Stimulated activated CD4-positive, alpha-beta T cell treated with anti-CD3 and anti-CD28 coated beads, Interleukin-2, amount 100 ng/mL, for 24 hours (primary cell): ENCODE measurements at places on chromosomes 3 and 15.
A peak's percentile ranks its signal among the peaks of the same experiment; 100 is the strongest.

DNA sequence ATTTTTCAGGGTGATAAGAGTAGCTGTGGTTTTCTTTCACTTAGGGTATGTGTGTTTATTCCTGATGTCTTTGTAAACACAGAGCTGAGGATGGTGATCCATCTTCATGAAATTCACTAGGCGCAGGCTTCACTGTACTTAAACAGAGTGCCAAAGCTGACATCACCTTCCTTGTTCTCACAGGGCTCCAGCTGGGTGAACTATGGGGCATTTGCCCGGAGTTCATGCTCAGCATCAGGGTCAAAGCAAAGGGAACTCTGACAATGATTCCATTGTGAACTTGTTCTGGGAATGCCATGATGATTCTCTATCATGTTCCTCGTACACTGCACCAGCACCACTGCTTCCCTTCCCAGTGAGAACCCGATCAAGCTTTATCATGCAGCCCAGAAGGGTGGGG lies 184.8 kb upstream of the P2RY1 start:
- no peak for DNase-seq

GRCh38 chr3:184524981-184525336 lies 36.6 kb upstream of the EPHB3 start:
- no peak for DNase-seq

- DNase-seq: no peak
Measured at GRCh38 chr3:127180859-127181258, 12.1 kb upstream of the PRR23E start.

- DNase-seq: no peak
Measured at GRCh38 chr3:125202197-125202596, 10.4 kb downstream of the SLC12A8 start.

DNA sequence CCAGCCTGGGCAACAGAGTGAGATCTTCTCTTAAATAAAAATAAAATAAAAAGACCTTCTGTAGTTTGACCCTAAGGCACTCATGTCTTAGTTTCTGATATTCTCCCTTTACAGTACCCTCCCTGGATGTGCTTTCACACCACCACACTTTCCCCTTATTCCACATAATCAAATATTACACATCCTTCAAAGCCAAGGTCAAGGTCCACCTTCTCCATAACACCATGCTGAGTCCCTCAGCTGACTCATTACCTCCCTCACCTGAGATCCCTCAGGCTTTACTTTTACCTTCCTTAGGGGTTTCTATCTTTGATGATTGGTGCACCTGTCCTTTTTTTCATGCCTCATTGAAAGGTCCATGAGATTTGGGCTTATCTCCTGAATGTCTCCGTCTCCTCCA lies 25.5 kb upstream of the MNS1 start:
- DNase-seq: no peak

- DNase-seq: no peak
Measured at GRCh38 chr3:157632075-157632474, 128.9 kb upstream of the VEPH1 start.

- DNase-seq: no peak
Measured at GRCh38 chr3:16916840-16917239, 32.1 kb downstream of the PLCL2 start.

DNA sequence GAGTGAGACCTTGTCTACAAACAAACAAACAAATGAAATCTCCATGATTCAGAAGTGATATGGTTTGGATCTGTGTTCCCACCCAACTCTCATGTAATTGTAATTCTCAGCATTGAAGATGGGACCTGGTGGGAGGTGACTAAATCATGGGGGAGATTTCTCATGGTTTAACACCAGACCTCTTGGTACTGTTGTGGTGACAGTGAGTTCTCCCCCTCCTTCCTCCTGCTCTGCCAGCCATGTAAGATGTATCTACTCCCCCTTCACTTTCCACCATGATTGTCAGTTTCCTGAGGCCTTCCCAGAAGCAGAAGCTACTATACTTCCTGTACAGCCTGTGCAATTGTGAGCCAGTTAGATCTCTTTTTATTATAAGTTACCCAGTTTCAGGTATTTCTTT lies 438.4 kb upstream of the THBS1 start:
- DNase-seq: no peak

DNA sequence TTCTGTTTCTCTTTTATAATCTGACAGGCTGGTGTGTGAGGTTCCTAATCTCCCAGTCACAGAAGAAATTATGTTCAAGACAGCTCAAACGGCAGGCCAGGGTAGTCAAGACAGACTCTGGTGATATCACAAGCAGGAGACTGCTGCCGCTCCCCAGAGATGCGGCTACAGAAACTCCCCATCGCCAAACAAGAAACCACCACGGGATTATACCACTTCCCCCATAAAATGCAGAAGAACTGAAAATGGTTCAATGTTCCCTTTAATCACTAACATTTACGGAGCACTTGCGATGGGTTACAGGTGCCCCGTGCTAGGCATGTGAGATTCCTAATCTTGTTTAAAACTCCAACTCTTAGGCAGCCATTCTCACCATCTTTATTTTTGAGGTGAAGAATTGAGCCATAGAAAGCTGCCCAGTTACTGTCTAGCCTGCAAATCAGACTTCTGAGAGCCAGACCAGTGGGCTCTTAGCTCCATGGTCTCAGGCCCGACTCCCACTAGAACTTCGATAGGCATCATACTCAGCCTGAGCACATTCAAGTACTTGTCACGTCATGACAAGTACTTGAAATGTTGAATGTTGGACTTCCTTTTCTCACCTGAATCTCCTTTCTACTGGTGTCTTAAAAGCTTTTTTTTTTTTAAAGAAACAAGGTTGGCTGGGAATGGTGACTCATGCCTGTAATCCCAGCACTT lies 58.4 kb downstream of the TBC1D2B start:
- DNase-seq: no peak

- DNase-seq: no peak
Measured at GRCh38 chr3:113769551-113769950, 22.7 kb downstream of the ATP6V1A start.

DNA sequence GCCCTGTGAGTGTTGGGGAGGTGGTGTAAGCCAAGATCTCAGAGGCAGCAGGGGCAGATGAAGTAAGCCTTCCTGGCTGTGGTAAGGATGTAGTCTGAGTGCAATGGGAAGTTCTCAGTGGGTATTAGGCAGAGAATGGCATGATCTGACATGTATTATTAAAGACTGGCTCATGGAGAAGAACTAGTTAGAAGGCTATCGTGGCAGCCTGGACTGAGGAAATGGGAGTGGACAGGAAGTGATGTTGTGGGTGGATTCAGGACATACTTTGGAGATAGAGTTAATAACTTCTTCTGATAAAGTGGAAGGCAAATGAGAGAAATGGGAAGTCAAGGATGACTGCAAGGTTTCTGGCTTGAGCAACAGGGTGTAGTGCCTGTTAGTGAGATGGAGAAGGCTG lies 250.9 kb upstream of the CFAP20DC start:
- no peak for DNase-seq

GRCh38 chr15:38627689-38628277 lies 63.2 kb upstream of the RASGRP1 start:
- DNase-seq: no peak

DNA sequence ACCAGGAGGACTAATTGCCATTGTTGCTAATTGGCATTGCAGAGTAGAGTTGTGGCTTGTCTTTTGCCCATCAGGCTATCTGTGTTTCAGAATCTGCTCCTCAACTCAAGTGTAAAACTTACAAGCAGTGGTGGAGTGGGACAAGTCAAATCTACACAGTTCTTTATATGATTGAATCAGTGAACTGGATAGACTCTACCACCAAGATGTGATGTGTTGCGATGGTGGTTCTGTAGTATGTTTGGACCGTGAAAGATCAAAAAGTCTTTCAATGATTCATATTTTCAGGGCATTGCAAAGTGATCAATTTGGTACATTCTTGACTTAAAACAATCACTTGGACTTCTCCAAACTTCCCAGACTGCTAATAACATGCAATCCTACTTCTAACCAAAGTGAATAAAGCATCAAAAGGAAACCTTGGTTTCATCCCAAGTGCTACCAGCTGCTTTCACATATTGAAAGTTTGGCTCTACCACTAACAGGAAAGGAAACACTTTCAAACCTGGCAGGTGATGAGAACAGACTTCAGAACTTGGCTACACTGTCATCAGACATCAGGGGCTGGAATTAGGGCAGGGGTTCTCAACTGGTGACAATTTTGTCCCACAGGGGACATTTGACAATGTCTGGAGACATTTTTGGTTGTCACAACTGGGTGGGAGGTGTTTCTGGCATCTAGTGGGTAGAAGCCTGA lies 844.7 kb upstream of the CFAP20DC start:
- no peak for DNase-seq

DNA sequence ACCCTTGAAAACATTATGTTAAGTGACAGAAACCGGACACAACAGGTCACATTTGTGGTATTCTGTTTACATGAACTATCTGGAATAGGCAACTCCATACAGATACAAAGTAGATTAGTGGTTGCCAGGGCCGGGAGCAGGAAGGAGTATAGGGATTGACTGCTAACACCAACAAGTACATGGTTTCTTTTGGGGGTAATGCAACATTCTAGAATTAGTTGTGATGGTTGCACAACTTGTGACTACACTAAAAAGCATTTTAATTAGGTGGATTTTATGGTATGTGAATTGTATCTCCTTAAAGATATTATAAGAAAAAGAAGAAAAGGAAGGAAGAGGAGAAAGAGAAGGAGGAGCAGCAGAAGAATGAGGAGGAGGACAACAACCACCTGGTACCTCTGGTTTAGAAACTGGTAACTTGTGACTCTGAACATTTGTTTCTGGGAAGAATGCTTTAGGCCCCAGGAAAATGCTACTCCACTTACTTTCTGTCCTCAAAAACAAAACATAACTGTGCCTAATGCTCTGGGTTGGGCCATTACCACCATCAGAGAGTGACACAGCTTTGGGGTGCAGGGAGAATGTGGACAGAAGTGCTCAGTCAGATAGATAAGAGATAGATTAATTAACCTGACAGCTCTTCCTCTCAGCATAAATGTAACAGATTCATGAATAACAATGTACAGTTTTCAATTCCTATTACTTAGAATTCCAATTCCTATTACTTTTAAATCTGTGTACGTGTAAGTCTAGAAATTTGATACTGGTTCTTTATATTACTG lies 20.3 kb downstream of the SETMAR start:
- no peak for DNase-seq

- DNase-seq: no peak
Measured at GRCh38 chr3:193787496-193787870, 194.5 kb downstream of the OPA1 start.

- no peak for DNase-seq
Measured at GRCh38 chr15:74543043-74543422, 2.0 kb downstream of the ARID3B start.

DNA sequence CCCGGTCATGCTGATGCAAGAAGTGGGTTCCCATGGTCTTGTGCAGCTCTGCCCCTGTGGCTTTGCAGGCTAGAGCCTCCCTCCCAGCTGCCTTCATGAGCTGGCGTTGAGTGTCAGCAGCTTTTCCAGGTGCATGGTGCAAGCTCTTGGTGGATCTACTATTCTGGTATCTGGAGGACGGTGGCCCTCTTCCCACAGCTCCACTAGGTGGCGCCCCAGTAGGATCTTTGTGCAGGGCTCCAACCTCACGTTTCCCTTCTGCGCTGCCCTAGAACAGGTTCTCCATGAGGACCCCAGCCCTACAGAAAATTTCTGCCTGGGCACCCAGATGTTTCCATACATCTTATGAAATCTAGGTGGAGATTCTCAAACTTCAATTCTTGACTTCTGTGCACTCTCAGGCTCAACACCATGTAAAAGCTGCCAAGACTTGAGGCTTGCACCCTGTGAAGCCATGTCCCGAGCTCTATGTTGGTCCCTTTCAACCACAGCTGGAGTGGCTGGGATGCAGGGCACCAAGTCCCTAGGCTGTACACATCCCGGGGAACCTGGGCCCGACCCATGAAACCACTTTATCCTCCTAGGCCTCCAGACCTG lies 238.4 kb upstream of the MDFIC2 start:
- peak; percentile 84 for DNase-seq
